ENCODE measurements at places on chromosomes 5 and 9. TPM values are rescaled to one million over a fixed set of nuclear protein-coding genes. Genes with fewer than 3 reads are reported as not detected.
A peak's percentile ranks its signal among the peaks of the same experiment; 100 is the strongest.

DNA sequence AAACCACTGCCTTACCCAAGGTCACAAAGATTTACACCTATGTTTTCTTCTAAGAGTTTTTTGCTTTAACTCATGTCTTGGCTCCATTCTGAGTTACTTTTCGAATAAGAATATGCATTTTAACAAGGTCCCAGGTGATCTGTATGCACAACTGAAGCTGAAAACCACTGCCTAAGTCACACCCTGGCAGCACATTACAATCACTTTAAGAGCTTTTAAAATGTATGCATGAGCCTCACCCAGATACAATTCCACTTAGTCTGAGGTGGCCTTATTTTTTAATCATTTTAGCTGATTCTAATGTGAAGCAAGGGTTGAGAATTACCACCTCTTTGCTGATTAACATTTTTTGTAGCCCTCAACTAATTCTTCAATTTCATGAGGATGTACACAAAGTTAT, 29.5 kb downstream of the IDNK start:
- DNase-seq: no peak

GRCh38 chr5:31218978-31219377, 25.5 kb downstream of the CDH6 start:
- no peak for DNase-seq

SMARCA2 gene
- 103 TPM for total RNA-seq

- no peak for DNase-seq
These were observed 7.8 kb upstream of the KCNIP1 start for GRCh38 chr5:170495825-170496661.

- no peak for DNase-seq
These were observed 24.4 kb downstream of the ERAP1 start for GRCh38 chr5:96783326-96783725.

GRCh38 chr9:23638837-23639426, 187.1 kb downstream of the ELAVL2 start:
- DNase-seq: no peak

GRCh38 chr5:72884892-72885291, 68.4 kb downstream of the TNPO1 start:
- DNase-seq: no peak

GNG10 gene
- 27.3 TPM for total RNA-seq

DNA sequence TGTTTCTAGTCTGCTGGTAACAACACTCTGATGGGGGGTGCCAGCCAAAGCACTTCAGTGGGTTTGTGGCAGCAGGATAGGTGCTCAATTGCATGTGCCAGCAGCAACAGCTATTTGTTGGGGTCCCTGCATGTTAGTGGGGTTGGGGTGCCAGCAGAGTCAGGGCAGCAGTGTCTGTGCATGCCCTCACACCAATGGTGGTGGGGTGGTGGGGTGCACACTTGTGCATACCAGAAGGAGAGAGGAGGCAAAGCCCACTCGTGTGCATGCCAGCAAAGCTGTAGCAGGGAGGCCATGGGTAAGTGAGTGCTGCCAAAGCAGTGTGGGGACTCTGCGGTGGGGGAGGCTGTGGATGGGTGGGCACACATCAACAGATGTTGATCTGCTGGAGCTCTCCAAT, 232.2 kb downstream of the GABRG2 start:
- DNase-seq: no peak

- DNase-seq: no peak
These were observed 762.8 kb downstream of the EFNA5 start for GRCh38 chr5:106907979-106908378.

LCN9 gene
- not detected for total RNA-seq

- no peak for DNase-seq
These were observed 10.0 kb upstream of the AGPAT2 start for GRCh38 chr9:136697146-136697820.

GRCh38 chr9:133238851-133239532, 29.9 kb upstream of the OBP2B start:
- no peak for DNase-seq

DNA sequence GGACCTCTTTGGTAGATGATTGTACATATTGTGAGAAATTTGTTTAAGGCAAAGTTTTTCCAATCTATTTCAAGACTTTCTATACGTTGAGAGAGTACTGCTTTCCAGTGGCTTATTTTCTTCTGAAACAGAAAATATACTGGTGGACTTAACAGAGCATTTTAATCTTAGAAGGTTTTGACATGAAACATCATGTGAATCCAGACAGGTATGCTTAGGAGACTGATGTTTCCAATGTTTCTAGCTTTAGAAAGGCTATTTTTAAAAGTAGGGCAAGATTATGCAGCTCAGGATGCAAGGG, 71.0 kb downstream of the PIK3R1 start:
- no peak for DNase-seq

DNA sequence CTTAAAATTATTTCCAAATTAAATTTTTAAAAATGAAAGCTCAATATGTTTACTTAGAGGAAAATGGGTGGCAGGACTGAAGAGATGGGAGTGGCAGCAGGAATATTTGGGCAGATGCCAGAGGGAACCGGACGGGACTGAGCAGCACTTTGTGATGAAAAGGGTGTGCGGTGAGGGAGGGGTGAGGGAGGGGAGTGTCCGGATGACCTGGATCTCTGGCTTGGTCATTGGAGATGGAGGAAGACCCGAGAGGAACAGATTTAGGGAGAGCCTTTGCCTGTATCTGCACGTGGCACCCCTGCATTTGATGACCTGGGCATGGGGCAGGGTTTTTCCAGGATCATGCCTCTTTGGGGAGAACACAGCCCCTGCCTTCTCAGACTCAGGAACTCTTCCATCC, 201.1 kb upstream of the MVB12B start:
- DNase-seq: no peak

DNA sequence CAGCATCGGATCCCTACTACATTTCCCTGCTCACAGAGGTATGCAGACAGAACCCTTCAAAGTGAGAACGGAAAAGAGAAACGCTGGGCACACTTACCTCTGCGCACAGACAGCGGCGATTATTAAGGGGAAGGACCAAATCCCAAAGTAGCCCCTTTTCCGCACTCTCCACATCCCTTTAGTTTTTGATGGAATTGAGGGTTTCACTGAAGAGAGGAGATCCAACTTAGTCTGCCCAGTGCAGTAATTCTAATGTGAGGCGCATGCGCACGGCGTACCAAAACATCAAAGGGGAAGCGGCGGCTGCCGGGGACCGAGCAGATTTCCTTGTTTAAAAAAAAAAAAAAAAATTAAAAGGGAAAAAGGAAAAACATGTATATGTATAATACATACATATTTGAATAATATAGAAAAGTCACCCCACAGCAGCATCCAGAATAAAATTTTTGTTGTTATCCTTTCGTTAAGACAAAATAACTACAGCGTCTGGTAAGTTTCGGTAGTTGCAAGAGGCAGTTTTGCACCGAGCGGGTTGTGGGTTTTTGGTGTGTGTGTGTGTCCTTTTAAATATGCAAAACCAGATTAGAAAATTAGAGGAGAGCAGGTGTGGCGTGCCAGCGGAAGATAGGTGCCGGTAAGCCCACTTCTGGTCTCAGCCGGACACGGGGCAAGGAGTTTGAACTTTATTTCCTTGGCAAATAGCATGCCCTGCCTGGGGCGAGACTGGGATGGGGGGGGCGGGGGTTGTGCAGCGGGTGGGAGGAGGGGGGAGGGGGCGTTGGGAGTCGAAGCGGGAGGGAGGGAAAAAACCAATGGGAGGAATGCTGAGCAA, at the start of gene GABRB2:
Gene GABRB2 (minus strand): TSS at position 256 of the 832 bp plus-strand sequence. CDS start 82 bp downstream, at position 174.
- peak; percentile 36 for DNase-seq

DNA sequence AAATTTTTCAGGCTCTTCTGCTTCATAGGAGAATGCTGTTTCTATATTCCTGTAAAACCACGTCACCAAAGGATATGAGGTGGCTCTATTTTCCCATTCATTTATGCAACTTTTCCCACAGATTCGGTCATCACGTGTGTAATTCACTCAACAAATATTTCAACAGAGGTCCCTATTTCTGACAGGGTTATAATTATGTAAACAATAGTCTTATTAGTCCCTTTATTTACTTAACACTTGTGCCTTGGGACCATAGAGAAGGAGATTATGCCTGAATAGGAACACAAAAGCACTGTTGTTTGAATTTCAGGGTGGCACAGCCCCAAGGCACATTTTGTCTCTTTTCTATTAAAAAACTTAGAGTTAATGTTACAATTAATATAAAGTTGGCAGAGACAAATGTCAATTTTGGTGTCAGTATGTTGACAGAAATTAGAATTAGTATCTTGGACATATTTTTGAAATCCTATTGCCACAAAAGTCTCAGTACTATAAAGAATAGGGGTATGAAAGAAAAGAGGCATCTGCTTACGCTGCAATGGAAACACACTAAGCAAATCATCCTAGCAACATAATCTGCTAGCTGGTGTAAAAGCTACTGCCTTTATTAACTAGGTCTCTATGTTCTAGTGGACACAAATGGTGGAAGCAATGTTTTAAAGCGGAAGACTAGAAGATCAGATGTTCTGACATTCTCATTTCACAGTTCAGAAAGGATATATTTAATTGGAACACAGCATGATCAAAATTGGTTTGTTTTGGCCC, 229.1 kb upstream of the TBCA start:
- no peak for DNase-seq

CLIC3 gene
- not detected for total RNA-seq

CBY3 gene
- total RNA-seq: not detected

- no peak for DNase-seq
These were observed 26.9 kb downstream of the COL15A1 start for GRCh38 chr9:98970532-98971041.

DNA sequence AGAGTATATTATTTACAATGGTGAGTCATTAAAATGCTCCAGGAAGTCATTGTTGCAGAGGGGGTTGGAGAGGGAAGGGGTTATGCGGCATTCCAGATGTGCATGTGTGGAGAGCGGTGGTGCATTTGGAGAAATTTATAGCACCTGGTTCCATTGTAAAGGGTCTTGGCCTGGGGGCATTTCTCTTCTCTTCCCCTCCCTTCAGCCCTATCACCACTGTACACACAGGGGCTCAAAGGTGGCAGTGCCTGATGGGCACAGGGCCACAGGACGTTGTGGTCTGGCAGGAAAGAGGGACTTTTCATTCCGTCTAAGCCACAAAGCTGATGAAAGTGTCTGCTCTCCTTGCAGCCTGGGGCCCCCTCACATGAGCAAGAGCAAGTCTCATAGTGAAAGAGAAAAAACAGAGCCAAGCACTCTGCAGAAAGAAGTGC, 442.4 kb upstream of the ZNF462 start:
- DNase-seq: no peak

GRCh38 chr5:96763026-96763425, 44.7 kb downstream of the ERAP1 start:
- no peak for DNase-seq

DNA sequence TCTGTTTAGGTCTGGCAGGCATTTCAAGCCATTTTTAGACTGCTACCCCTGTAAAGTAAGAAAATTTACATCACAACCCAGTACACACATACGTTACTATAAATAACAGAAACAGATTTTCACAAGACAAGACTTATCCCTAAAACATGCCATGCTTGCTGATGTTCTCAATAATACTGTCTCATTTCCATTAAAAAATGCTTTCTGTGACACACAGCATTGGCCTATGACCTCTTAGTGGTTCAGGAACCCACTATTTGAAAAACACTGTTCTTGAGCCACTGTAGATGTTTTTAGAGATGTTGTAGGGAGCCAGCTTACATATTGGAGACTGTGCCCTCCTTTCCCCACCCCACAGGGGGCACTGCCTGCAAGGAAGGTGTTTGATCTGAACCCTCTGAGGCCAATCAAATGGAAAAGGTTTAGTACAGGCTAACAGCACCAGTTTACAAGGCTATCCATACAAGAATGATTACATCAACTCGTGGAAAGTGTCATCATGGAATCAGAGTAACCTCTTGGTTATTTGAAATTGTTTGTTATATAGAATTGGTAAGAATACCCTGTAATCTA, 30.8 kb downstream of the ZSWIM6 start:
- DNase-seq: no peak

DNA sequence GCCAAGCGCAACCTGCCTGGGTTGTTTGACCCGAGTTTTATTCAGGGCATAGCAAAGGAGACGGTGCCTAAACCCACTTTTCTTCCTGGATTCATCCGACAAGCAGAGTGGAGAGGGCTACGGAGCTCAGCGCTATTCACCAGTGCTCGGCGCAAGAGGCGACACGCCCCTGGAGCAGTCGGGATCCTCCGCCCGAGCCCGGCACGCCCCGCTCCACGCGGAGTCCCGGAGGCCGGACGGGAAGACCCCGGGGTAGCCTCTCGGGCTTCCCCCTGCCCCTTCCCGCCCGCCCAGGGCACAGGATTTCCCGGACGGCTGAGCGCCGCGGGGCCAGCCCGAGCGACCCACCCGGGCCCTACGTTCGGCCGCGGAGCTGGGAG, 427 bp downstream of the SERINC5 start:
- peak; percentile 59 for DNase-seq

- no peak for DNase-seq
These were observed 102.2 kb downstream of the INIP start for GRCh38 chr9:112615584-112616266.

DNA sequence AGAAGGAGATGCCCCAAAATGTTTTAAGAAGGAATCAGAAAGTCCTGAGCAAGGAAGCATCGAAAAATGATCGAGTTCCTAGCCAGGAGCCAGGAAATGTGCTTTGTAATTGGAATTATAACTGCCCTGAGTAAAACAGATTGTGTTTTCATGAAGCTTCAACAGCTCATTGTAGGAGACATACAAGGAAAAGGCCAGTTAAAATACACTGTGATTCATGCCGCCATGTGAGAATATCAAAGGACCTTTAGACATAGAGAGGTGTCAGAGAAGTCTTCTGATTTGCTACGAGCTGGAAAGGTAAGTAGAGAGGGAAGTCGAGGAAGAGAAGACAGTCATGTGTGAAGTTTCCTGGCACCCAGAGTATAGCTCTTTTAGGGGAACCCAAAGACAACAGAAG, 60.9 kb downstream of the NR3C1 start:
- no peak for DNase-seq

GPX3 gene
- total RNA-seq: not detected

KCNV2 gene
- total RNA-seq: not detected

GRCh38 chr9:95770653-95771131, 104.8 kb upstream of the ERCC6L2 start:
- no peak for DNase-seq

SV2C gene
- total RNA-seq: not detected

GRCh38 chr5:152337484-152337883, 67.6 kb downstream of the NMUR2 start:
- DNase-seq: no peak

DNA sequence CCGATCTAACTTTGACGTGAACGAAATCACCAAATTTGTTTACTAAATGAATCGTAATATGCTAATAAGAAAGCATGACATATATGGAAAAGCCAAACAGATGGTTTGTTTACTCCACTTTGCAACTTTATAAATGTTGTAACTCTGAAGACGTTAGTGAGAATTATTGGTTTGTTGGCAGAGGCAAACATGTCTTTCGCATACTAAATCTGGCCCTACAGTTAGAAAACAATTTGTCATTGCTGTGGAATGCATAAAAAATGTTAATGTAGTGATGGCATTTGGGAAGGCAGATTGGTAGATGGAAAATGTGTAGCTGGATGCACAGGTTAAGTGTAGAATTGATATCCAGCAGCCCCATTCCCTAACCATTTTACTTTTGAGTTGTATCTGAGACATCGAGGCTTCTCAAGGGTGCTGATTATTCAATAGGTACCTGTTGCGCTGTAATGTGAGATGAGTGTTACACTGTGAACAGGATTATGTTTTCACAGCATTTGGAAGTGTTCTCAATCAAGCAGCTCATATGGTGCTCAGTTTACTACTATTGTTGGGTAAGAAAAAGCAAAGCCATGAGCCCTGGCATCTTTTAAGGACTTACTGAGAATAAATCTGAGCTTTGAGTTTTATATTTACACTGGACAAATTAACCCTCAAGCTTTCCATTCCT, 444.8 kb downstream of the BNC2 start:
- DNase-seq: no peak

- DNase-seq: peak; percentile 89
These were observed 6.9 kb downstream of the FGD3 start for GRCh38 chr9:92954049-92954861.

GRCh38 chr9:15543047-15543813, 9.6 kb upstream of the CCDC171 start:
- DNase-seq: no peak

All from activated naive CD4-positive, alpha-beta T cell treated with anti-CD3 and anti-CD28 coated beads, Interleukin-2, amount 50 U/mL, for 72 hours (primary cell).